ENCODE measurements at places on chromosomes 11 and 22.

- no peak for DNase-seq
These were observed 2.1 kb downstream of the PAMR1 start for GRCh38 chr11:35523331-35523768.

- DNase-seq, result no peak
These were observed at the start of gene PNPLA5 for GRCh38 chr22:43891360-43892182. TSS of gene PNPLA5 (minus strand) at chr22:43892013. CDS start at chr22:43891880, 133 bp downstream.

DNA sequence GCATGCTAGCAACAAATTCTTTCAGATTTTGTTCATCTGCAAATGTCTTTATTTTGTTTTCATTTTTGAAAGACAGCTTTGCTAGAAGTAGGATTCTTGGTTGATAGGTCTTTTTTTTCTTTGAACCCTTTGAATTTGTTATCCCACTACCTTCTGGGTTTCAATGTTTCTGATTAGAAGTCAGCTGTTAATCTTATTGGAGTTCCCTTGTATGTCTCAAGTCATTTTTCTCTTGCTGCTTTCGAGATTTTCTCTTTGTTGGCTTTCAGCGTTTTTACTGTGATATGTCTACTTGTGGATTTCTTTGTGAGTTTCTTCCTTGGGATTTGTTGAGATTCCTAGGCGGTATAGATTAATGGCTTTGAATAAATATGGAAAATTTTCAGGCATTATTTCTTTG, 27.2 kb upstream of the MS4A8 start:
- DNase-seq, result no peak

DNA sequence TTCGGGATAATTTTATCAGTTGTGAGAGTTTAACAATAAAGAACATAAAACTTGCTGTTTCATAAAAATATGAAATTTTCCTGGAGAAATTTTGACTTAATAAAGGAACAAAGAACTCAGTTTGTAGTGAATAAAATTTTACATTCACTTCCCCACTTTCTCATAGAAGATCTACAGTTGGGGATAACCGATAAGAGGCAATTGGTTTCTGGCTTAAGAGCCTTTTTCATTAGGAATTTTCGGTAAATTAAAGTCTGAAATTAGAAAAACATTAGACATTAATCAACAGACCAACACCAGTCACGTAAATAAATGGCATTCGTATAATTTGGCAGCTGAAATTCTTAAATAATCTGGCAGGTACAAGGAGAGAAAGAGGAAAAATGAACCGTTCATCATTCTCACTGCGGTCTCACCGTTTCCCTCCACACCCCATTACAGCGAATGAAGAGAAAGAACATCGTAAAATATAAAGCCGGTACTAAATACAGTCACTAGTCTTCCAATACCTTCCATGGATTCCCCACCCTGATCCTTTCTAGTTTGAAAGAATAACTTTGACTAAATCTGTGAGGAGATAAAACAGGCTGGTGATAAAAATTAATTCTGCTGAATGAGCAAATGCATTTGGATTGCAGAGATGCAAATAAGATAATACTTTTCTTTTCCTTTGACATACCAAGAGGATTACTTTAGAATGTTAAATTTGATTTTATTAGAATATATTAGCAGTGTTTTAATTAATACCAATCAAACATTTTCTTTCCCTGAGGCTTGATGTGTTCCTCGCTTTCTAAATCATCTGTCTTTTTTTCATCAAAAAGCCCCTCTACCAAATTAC, 19.5 kb downstream of the BLID start:
- DNase-seq, result no peak

GRCh38 chr11:131932584-131933325, 562.3 kb downstream of the NTM start:
- no peak for DNase-seq

- no peak for DNase-seq
These were observed 378.7 kb downstream of the NTM start for GRCh38 chr11:131749101-131749500.

- DNase-seq, result no peak
These were observed 71.2 kb downstream of the ZBTB16 start for GRCh38 chr11:114130629-114131277.

DNA sequence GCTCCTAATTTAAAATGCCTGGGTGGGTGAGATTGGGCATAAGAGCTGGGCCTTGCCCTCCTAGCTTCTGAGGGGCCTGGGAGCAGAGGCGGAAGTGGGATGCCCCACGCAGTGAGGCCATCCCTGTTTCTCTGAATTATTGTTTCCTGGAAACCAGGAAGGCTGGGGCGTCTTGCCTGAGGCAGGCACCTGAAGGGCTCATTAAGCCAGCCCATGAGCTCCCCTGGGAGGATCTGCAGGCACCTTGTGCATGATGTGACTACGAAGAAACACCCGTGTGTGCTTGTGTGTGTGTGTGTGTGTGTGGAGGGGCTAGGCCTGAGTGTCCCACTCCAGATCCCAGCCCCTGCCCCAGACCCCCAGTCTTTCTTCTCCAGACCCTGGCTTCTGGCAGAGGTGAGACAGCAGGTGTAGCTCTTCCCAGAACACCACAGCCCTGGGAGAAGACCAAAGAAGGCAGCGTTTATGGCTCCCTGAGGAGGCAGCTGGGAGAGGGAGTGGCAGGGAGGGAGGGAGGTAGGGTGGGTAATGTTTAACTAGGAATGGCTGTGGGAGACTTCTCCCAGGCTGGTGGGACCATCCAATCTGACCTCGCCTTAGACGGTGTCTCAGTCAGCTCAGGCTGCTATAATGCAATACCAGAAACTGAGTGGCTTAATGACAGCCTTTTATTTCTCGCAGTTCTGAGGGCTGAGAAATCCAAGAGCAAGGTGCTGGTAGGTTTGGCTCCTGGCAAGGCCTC, 2.1 kb upstream of the BATF2 start:
- DNase-seq, result no peak

- no peak for DNase-seq
These were observed 5.0 kb upstream of the OR52H1 start for GRCh38 chr11:5553343-5553742.

DNA sequence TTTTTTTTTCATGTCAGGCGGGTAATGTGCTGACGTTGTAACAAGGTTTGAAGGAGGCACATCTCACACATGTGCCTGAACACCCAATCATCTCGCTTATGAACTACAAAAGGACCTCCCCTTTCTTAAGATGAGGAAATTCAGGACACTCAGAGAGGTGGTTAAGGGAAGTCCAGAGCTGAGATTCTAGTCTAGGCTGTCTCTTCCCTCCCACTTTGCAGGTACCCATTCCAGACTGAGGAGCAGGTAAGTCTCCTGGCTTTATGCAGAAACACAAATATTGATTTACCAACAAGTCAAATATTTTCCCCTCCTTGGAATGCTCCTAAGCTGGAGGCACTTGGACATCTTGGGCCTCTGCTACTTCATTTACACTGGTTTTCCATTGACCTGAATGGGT, 122.9 kb upstream of the CADM1 start:
- no peak for DNase-seq

DNA sequence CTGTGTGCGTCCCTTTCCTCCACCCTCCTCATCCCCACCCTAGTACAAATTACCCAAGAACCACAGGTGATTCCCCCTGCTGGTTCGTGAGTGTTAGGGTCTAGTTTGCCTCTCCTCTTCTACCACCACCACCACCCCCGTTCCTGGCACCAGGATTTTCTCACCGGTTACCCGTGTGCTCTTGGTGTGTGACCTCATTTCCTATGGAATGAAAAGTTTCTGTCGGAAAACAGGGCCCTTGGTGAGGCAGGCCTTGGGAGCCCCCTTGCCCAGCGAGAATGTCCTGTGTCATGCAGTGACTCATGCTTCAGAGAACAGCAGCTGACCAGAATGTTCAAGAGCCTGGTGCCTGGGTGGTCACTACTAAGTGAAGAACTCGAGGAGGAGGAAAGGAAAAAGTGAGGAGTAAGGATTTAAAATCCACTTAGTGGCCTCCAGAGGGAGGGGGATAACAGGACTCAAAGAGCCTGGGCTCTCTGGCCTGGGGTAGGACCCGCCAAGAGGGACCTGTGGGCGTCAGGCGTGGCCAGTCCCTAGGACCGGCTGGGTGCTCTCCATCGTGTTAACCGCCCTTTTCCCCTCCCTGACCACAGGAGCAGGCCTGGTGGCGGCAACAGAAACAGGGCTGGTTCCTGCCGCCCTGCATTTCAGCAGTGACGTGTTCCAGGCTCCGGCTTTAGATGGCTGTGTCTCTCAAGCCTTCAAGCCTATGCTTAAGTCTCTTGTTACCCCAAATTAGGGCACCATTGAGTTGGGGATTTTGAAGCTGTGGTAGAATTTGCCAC, 30.2 kb downstream of the C22orf31 start:
- no peak for DNase-seq

DNA sequence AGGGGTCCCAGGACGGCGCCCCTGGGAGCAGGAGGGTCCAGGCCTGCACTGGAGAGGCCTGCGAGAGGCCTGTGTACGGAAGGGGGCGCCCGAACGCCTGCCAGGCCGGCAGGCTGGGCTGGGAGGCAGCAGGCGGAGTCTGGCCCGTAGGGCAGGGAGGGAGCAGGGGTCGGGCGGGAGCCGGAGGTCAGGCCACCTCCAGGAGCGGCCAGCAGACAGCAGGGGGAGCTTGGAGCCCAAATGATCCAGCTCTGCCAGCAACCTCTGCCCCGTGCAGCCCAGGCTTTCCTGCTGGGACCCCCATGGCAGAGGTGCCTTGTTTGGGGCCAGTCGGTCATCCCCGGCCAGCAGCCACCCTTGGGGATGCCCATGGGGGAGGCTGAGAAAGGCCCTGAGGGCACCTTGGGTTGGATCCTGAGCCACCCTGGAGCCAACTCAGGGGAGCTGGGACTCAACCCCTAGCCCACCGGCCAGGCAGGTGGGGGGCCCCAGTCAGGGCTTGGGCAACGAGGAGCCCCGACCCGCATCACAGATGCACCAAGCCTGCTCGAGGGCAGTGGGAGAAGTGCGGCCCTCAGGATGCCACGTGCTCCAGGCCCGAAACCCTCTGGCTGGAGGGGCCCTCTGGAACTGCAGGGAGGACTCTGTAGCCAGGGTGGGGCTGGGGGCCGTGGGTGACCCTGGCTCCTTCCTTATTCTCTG, 9.6 kb upstream of the SYT8 start:
- DNase-seq, result no peak

- DNase-seq, result no peak
These were observed 566.4 kb downstream of the METTL15 start for GRCh38 chr11:28674433-28675103.

DNA sequence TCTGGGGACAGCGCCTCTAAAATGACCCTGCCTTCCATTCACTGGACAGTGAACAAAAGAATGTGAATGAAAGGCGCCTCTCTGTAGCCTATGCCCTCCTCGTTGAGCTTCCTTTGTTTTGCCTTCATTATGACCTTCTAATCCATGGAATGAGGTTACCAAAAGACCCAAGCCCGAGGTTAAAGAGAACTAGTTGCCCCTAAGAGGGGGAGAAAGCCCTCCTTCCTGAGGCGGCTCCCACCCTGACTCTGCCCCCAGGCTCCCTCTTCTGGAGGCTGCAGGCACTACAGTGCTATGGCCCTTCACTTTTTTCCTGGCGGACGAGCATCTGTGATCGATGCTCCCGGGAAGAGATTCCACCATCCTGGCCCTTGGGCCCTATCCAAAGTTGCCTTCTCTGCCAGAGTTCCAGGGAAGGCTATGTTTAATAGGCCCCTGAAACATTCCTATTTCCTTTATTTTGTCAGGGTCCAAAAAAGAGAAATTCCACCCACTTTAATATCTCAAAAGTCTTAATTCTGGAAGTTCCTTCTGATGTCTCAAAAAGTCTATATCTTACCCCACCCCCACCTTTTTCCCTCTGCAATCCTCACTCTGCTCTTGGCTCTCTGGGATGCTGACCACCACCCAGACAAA, 147.3 kb downstream of the FEZ1 start:
- peak; percentile 32 for DNase-seq

- no peak for DNase-seq
These were observed 25.4 kb downstream of the NEU3 start for GRCh38 chr11:75014129-75014528.

GRCh38 chr11:114265122-114265878, 30.9 kb upstream of the NNMT start:
- DNase-seq, result no peak

DNA sequence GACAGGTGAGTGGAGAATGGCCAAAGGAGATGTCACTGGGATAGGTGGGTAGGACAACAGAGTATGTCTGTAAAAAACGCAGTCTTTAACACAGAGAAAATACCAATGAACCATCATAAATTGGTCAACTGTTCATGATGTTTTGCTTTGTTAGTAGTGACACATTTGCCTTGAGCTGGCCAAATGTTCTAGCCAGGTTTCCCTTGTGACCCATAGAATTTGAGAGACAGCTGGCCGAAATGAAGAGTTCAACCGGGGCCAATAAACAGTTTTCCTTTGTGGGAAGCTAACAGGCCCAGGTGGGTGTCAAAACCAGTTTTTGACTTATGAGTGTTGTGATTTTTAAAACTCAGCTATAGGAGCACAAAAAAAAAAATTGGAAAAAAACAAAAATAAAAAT, 116.6 kb upstream of the BID start:
- DNase-seq, result no peak

DNA sequence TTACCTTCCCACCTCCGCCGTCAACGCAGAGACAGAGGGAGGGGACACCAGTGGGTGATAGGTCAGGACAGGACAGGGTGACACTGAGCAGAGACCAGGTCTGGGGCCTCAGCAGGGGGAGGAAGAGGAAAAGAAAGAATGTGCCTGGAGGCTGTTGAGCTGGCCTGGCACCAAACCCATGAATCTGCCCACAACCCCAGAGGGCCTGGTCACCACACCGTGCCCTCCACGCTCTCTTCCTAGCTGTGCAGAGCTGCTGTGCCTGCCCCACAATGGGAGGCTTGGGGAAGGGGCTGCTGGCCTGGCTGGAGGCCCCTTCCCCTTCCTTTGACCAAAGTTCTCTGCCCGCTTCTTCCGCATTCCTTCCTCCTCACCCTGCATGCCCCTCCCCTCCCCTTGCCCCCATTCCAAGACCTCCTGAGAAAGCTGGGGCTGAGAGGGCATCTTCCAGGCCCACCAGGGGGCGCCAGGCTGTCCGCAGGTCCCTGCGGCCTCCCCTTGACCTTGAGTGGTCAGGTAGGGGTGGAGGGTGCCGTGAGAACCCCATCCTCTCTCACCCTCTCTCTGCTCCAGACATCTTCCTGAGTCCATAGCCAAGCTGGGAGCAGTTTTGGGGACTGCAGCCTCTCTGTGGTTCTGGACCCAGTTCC, 11.0 kb upstream of the CACNA1I start:
- no peak for DNase-seq

- no peak for DNase-seq
These were observed 96.1 kb upstream of the CD44 start for GRCh38 chr11:35042913-35043312.

DNA sequence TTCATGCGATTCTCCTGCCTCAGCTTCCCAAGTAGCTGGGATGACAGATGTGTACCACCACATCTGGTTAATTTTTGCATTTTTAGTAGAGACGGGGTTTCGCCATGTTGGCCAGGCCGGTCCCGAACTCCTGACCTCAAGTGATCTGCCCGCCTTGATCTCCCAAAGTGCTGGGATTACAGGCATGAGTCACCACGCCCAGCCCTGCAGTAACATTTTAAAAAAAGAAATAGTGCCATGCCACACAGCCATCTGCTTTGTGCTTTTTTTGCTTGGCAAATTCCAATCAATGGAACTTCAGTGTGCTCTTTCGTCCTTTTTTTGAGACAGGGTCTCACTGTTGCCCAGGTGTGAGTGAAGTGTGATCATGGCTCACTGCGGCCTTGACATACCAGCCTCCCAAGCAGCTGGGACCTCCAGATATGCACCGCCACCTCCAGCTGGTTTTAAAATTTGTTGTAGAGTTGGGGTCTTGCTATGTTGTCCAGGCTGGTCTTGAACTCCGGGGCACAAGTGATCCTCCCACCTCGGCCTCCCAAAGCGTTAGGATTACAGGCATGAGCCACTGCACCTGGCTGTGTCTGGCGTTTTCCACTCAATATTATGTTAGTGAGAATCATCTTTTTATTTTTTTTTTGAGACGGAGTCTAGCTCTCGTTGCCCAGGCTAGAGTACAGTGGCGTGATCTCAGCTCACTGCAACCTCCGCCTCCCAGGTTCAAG, 1.8 kb upstream of the CHADL start:
- no peak for DNase-seq
